ENCODE measurements at places on chromosomes 7 and 10.
A peak's percentile ranks its signal among the peaks of the same experiment; 100 is the strongest.

DNA sequence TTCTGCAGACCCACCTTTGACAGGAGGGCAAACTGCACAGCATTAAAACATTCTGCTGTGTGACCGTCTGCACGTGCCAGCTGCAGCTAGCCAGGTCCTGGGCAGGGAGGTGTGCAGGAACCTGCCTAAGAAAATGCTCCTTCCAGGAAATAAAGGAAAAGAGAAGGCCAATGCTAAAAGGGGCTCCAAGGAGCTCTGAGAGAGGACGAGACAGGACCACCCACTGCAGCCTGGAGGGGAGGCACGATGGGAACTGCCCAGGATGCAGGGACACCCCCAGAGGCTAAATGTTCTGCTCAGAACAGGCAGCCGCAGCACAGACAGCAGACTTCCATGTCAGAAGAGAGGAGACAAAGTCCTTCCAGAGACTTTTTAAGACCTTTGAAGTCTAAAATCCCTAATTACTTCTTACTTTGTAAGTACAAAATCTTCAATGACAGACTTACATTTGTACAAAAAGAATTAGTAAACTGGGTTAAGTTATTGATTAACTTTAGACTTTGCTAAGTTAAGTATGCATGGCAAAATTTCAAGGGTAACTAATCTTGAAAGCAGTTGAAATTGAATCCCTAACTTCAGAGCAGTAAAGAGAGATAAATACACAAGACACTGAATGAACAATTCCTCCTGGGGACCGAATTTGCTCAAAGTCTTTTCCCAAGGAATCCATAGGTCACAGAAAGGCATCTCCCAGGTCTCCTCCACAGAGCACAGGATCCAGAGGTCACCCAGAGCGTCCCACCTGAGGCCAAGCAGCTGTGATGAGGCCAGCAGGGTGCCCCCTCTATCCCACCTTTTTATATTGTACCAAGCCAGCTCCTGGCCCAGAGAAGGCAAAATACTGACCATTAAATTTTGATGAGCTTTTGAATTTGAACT, 21.5 kb downstream of the HSPA12A start:
- no peak for DNase-seq

DNA sequence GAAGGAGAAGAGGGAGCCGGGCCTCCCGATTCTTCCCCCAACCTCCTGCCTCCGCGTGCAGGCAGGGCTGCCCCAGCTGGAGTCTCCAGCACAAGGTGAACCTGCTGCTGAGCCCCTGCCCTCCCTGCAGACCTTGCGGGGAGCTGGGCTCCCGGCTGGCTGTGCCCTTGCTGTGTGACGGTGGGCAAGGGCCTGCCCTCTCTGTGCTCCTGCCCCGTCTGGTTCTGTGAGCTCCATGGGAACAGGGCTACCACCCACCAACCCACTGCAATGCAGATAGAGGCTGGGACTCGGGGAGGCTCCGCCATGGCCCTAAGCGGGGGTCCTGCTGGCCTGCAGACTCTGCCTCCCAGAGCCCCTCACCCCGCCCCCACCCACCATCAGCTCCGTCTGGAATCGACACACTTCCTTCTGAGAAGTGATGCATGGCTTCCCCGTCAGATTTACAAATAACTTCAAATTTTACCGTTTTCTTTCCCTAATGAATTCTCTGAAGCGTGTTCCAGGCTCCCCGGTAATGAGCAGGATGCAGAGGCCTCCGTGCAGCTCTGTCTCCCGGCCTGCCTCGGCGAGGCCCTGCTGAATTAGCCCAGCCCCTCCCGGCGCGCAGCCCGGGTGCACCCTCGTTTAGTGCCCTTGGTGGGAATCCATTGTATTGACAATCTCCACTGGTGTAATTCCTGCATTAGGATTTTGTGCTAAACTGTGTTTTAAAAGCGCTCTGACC, 111.0 kb downstream of the MICALL2 start:
- no peak for DNase-seq

DNA sequence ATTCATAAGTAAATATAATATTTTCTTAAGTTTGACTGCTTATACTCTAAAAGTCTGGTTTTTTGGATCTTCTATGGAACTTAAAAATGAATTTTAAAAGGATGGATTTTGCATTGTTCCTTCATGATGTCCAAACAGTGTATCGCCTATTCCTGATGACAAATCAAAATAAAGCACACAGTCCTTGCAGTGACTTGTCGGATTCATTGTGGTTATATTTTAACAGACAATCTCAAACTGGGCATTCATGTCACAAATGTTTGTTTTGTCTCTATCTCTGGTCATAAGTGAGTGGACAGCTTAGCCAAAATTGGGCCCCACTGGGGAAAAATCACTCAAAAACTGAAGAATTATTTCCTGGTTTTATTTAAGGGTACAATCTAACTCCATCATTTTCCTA, 74.8 kb downstream of the LMBR1 start:
- no peak for DNase-seq

- no peak for DNase-seq
Observed at GRCh38 chr7:21922605-21923004, 23.1 kb downstream of the CDCA7L start.

- DNase-seq: peak; percentile 65
Observed at GRCh38 chr10:58424176-58424575, 39.0 kb downstream of the TFAM start.
